ENCODE measurements at places on chromosomes 1 and 21.

GRCh38 chr1:99589186-99589636 lies 56.7 kb upstream of the PALMD start:
- no peak for DNase-seq

DNA sequence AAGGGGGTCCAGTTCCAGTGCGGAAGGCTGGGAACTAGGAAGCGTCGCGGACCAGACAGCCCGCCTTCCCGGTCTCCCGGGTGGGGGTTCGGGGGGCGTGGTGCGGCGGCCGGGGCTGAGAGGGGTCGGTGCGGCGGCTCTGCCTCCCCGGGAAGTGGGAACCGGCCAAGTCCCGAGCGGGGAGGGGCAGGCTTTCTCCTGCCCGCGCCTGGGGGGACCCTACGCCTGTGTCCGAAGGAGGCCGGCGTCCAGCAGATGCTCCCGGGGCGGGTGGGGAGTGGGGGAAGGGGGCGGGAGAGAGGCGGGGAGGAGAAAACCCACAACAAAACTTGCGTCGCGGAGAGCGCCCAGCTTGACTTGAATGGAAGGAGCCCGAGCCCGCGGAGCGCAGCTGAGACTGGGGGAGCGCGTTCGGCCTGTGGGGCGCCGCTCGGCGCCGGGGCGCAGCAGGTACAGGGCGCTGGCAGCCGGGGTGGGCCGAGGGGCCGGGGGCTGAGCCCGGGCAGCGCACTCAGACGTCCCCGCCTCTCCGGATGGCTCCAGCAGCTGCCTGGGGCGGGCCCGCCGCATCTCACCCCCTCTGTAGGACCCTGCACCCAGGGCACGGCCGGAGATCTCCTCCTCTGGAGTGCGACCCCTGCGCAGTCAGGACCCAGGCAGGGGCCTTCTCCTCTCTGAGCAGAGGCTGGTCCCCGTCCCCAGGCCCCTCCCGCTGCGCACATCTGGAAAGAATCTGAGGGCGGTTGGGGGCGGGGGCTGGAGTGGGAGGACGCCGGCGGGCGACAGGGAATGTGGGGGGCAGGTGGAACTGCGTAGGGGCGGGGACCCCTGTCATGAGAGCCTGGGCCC lies at the start of gene PODN:
Gene PODN, plus strand, starts transcription at position 355 of the 849 bp plus-strand sequence. CDS start 7,643 bp downstream, outside the sequence.
- peak; percentile 9 for DNase-seq

- DNase-seq = no peak
Observed at GRCh38 chr1:38773483-38773882, 86.1 kb downstream of the RRAGC start.

- no peak for DNase-seq
Observed at GRCh38 chr1:231410036-231410612, 12.0 kb downstream of the EGLN1 start.

Measured in CD4-positive, alpha-beta T cell treated with Interleukin-12 subunit alpha and Interleukin-12 subunit beta, for 1 hour (primary cell).